Lower leg skin (tissue), 4 donors: ENCODE measurements at places on chromosomes 2 and 18. TPM values are rescaled to one million over a fixed set of nuclear protein-coding genes. Genes with fewer than 3 reads are reported as not detected.

GRCh38 chr2:46831051-46831868, 84.3 kb downstream of the MCFD2 start:
- DNase-seq: no peak

EPB41L3 gene
- 32.5 TPM for total RNA-seq

GRCh38 chr2:231483398-231484329, 19.4 kb upstream of the NCL start:
- DNase-seq: no peak

DNA sequence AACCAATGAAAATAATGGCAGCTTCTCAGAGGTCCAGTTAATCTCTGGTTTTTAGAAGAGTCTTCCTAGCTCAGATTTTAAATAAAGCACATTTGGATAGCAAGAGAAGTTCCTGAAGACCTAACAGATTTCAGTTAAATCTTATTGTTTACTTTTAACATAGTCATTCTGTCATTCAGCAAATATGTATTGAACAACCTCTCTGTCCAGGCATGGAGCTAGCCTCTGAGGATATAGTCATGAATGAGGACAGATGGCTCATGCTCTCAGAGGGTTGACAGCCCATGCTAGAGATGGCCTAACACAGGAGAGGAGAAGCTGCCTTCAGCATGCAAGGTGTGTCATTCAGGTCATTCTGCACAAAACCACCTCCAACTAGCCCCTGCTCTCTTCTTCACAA, 6.2 kb downstream of the CCBE1 start:
- no peak for DNase-seq

SLC9A2 gene
- 0.55 TPM for total RNA-seq
